Stimulated activated CD8-positive, alpha-beta memory T cell treated with anti-CD3 and anti-CD28 coated beads, Interleukin-15, amount 100 ng/mL, for 1 hour (primary cell): ENCODE measurements at places on chromosomes 3 and 15.

DNA sequence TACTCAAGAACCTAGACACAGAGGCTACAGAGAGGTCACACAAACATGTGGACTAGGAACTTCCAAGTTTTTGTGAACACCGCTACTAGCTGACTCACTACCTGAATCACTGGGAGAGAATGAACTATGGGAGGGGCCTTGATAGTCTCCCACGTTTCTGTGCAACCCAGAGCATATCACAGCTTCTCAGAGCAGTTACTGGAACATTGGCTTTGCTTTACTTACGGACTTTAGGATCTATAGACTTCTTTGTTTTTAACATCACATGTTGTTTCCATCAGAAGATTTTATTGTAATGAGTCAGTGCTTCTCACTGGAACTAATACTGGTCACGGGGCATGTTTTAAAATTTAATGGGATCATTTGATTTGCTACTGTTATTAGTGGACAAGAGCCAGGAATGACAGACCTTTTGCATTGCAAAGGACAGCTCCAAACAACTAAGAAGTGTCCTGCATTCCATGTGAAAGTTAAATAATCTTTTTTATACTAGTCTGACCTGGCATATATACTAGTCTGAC lies 35.6 kb downstream of the RTP4 start:
- DNase-seq = no peak

GRCh38 chr3:12964711-12965612 lies 108.3 kb downstream of the IQSEC1 start:
- no peak for DNase-seq

- no peak for DNase-seq
These were observed 656.0 kb upstream of the GRM7 start for GRCh38 chr3:6204891-6205290.

- no peak for DNase-seq
These were observed 3.0 kb upstream of the TFDP2 start for GRCh38 chr3:142152384-142152783.

DNA sequence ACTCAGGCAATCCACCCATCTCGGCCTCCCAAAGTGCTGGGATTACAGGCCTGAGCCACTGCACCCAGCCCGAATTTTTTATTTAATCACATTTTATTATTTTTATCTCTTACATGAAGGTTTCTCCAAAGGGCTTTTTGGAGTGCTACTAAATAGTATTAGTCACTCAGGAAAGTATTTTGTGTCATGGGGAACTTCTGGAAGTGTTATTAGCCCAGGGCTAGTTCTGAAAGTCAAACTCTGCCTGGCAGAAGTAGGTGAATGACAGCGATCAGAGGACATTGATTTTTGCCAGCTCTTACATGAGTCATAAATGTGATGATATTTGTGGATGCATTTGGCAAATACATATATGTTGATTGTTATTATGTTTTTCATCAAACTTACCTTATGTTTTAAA lies 48.7 kb downstream of the ZPLD1 start:
- DNase-seq = no peak

- DNase-seq = no peak
These were observed 25.5 kb downstream of the DPH3 start for GRCh38 chr3:16239086-16239770.

DNA sequence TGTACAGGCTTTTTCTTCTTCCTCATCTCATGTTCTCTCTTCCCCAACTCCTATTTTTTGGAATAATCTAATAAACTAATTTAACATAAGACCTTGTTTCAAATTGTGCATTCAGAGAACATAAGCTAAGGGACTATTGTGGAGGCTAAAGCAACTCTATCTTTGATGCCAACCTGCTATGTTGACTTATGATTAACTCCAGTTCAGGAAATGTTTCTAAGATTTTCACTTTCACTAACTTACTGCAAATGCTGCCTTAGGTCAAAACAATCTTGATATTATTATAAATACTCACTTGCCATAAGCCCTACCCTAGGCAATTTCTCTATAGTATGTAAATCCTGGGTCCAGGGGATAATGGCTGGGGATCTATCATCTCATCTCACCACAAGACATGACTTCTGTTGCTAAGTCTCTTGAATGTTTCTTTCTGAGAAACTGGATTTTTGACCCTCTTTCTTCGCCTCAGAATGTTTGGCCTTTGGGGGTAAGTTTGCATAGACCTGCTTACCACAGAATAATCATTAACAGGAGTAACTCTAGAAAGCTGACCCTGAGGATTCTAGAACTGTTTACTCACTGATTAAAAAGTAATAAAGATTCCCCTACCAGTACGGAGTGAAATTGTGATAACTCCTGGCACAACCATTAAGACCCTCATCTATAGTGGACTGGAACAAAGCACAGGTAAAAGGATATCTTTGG lies 768.1 kb downstream of the GBE1 start:
- DNase-seq = no peak

DNA sequence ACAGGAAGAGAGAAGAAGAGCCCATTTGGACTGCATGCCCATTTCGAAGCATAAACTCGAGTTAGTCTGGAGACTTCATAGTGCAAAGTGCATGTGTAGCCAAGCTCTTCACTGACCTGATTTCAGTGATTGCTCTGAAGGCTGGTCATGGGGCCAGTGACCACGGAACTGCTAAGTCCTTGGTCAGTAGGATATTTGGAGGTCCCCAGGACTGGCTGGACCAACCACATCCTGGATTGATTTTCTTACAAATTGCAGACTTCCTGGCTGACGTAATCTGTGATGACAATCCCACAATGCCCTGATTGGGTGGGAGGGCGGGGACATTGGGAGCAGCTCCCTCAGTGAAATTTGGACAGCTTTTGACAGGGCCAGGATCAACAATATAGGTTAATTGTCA lies 233.4 kb downstream of the CACNA2D3 start:
- no peak for DNase-seq

DNA sequence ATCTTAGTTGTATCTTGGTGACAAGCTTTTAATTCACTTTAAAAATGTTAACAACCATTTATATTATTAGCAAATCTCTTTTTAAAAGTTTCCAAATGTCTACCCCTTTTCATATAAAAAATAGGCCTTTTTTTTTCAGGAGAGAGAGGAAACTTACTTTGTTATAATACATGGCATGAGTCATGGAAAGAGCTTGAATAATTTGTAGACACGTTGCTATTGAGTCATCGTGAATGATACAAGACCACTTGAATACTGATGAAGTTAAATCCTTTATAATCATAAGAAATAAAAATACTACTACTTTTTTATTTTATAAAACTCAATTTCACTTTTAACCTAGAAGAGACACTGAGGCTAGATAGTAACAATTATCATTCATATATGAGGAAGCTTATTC lies 70.3 kb upstream of the BBX start:
- DNase-seq = no peak

GRCh38 chr3:155178810-155179436 lies 98.8 kb downstream of the MME start:
- DNase-seq = no peak

GRCh38 chr3:43048470-43048869 lies 57.4 kb downstream of the POMGNT2 start:
- no peak for DNase-seq

- DNase-seq = no peak
These were observed 225.2 kb downstream of the TCF12 start for GRCh38 chr15:57143511-57144078.

GRCh38 chr15:101053261-101053660 lies 134.1 kb downstream of the LRRK1 start:
- no peak for DNase-seq

DNA sequence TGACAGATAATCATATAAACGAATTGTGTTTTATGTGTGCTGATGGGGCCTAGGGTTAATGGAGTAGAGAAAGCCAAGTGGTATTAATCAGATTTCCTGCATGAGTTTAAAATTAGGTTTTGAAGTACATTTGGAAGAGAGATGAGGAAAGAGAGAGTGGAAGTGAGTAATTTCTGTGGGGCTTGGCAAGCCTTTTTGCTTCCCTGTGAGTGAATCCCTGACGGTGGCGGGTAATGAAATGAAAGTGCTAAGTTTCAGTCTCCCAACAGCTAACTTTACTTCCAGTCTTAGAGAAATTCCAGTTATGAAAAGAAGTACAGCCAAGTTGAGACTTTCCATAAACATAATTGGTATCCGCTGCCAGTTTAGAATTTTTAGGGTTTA lies 139.4 kb downstream of the BBX start:
- DNase-seq = no peak

GRCh38 chr3:101185341-101185740 lies 135.0 kb downstream of the IMPG2 start:
- DNase-seq = no peak

DNA sequence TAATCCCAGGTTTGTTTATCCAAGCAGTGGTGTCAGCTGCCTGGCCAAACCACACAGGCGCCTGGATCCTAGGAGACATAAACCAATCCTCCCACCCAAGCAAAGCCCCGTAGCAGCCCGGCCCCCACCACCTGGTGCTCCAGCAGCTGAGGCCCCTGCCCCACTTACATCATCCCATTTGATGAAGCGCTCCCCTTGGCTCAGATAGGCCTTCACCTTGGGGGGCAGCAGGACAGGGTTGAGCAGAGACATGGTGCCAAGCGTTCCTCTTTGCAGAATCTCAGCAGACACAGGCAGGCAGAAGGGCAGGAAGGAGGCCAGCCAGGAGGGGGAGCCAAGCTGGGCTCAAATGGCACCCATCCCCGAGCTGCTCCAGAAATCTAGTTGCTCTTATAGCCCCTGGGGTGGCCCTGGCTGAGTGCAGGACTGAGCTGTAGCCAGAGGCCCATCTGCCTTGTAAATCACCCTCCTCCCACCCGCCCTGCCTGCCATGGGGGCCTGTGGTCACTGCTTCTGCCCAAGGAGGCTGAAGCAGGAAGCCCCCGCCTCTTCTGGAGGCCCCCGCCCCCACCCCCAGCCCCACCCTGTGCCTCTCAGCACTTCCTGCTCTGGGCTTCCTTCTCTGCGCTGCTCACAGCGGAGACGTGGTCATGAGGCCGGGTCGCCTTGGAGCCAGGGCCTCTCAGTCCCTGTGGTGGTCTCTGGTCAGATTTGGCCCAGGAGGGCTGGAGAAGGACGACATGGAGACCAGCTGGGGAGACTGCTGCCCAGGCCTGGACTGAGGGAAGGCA lies at the start of gene PLCB2:
PLCB2 (minus strand) TSS at position 515 of the 791 bp plus-strand sequence; CDS start at position 252, 263 bp downstream.
- DNase-seq = peak; percentile 41

DNA sequence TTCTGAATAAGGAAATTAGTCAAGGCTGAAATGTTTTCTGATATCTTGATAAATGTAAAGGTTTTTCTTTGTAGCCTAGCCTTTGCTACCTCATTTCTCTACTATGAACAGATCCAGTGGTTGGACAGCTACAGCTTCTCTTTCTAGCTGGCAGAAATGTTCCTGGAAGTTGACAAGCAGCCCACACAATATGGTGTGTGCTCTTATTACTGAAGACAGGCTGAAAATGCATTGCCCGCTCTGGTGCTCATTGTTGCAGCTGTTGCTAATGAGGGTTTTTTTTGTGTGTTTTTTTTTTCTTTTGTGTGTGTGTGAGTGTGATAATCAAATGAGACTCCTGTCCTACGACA lies 844.3 kb upstream of the SEMA6D start:
- DNase-seq = no peak
